ENCODE measurements at places on chromosomes 2 and 18.

DNA sequence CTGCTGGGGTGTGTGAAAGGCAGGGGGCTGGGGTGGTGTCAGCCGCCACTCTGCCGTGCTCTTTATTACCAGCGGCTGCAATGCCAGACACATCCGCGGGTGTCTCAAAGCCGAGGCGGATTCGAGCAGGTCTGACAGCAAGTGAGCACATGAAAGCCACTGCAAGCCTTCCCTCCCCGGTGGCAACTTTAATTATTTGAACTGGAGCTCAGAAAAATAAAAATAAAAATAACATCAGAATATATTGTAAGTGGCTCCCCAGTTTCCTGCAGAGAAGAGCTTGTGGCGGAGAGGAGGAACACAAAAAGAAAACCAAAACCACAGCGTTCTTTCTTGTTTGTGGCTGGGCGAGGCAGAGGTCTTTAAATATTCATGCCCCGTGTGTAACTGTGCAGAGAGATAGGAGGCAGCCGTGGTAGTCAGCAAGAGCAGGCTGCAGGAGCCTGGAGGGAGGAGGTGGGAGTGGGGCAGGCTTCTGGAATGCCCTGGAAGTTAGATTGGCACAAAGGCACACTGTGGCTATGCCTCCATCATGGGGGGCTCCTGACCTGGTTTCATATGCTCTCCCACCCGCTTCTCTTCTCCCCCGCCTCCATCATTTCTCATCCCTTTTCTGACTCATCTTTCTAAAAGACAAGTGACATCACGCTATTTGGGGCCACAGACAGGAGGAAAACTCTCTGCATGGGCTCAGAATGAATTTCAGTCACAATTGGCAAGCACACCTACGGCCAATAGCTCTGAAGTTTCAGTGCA, 199.8 kb downstream of the CLIP4 start:
- DNase-seq = peak; percentile 47

DNA sequence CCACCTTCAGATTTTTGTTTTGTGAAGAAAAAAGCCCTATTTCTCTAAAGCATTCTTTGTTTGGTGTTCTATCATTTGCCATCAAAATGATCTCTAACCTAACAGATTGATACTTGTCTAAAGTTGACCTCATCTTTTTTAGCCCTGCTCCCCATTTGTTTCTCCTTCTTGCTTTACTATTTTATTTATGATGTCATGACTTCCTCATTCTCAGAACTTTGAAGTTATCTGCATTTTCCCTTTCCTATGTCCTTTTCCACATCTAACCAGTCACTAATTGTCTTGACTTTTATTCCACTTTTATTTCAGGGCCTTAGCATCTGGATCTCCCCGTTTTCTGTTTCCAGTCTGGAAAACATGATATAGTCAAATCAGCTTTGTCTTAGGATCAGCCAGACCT, 8.3 kb downstream of the RAPGEF4 start:
- no peak for DNase-seq

DNA sequence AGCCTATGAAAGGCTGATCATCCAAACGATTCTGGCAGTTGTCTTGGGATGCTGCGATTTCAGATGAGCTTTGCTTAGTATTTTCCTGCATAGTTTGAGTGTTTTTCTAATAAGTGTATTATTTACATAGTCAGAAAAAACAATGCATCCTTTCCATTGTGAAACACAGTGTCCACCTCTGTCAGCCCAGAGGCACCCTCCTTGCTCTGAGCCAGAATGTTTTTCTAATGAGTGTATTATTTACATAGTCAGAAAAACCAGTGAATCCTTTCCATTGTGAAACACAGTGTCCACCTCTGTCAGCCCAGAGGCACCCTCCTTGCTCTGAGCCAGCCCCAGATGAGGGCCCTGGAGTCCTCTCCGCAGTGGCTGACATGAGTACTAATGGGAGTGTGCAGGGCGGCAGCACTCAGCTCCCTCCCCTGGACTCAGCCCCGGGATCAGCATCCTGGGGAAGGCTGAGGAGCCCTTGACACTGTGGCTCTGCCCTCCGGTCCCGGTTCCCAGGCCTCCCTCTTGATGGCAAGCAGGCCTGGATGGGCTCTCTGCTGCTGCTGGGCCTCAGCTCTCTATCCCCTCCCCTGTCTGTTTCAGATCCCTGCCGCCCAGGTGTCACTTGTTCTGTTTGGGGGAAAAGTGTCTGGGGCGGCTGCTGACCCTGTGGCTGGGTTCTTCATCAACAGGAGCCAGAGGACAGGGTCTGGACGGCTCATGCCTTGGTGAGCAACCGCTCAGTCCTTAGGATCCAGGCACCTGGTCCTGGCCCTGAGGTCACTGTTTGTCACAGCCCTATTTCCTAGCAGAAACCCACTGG, 5.9 kb downstream of the MFSD2B start:
- no peak for DNase-seq

DNA sequence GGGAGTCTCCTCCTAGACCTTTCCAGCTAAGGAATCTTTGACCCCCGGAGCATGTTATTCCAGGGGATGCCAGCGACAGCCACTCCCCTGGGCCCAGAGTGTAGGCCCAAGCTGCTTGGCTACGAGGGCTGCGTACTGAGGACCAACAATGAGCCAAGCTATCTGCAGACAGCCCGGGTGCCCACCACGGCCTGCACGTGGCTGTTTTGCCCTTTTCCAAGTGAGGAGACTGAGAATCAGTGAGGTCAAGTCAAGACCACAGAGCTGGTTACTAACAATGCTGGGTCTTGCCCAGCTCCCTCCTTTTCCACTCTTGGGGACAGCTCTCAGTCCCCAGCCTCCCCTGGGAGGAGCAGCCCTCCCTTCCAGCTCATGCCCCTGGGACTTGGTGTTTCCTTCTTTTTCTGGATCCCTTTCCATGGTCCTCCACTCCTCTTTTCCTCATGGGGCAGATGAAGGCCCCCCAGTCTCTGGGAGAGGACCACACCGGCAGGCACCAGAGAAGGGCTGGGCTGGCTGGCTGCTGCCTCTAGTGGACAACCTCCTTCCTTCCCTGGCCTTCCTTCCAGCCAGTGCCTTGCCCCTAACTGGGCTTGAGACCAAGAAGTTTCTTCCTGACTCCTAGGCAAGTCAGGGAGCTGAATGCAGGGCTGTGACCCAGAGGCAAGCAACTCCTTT, 550 bp upstream of the MALL start:
- peak; percentile 55 for DNase-seq

DNA sequence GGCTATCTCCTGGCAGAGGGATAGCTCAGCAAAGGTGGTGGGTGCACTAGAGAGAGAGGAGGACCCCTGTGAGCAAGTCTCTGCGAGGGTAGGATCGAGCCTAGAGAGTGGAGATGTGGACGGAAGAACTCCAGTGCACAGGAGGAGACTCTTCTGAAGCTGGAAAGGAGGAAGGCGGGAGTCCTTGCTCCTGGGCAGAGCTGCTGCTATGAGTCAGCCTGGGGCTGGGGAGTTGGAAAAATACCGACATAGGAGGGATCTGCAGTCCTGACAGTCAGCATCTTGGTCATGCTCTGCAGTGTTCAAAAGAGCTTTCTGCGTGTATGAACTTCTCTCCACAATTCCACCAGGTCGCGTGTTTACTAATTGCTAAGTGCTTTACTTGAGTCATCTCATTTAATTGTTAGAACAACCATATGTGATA, 233.8 kb downstream of the LDLRAD4 start:
- DNase-seq = no peak

DNA sequence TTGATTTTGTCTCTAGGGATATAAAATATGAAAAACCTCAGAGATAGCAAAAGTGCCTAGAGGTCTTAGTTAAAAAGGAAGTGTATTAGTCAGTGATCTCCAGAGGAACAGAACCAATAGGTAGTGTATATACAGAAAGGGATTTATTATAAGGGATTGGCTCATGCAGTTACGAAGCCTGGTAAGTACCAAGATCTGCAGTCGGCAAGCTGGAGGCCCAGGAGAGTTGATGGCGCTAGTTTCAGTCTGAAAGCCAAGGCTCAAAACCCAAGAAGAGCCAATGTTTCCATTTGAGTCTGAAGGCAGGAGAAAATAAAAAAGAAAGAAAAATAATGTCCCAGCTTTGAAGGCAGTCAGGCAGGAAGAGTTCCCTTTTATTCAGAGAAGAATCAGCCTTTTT, 93.3 kb downstream of the COLEC12 start:
- DNase-seq = no peak

DNA sequence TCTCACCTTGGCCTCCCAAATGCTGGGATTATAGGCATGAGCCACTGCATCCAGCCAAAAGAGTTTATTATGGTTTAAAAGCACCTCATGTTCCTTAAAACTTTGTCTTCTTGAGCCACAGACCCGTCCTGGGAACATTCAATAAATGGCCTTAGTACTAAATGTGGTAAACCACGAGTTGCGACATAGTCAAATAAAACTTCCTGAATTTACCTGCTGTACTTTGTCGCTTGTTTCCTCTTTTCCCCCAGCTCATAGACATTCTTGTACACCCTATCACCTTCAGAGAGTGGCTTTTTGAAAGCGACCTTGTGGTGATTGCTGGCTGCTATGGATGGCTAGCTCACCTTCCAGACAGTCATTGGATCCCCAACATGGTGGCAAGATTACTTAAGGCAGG, 310.4 kb downstream of the LRRTM1 start:
- no peak for DNase-seq

DNA sequence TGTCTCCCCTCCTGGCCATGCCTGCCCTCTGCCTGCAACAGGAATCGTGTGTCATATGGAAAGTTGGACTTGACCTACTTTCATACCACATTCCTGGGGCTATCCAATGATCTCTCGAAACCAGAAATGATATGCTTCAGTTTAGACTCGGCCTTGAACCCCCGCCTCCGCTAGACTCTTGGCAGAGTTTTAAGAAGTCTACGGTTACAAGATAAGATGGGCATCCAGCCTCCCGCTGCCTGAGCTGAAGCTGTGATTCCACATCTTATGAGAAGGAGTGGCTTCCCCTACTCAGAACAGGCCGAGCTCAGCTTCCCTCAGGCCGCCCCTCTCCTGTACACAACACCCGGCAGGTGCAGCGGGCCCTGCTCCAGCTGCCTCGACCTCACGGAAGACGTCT, 73.9 kb downstream of the MTCL1 start:
- DNase-seq = peak; percentile 89

- DNase-seq = peak; percentile 29
These were observed 112.5 kb downstream of the MAP3K20 start for GRCh38 chr2:173187941-173188788.

Data from testis (tissue), 5 donors.